NCI-H2107 (cell line): ENCODE measurements at places on chromosomes 3 and 15.

DNA sequence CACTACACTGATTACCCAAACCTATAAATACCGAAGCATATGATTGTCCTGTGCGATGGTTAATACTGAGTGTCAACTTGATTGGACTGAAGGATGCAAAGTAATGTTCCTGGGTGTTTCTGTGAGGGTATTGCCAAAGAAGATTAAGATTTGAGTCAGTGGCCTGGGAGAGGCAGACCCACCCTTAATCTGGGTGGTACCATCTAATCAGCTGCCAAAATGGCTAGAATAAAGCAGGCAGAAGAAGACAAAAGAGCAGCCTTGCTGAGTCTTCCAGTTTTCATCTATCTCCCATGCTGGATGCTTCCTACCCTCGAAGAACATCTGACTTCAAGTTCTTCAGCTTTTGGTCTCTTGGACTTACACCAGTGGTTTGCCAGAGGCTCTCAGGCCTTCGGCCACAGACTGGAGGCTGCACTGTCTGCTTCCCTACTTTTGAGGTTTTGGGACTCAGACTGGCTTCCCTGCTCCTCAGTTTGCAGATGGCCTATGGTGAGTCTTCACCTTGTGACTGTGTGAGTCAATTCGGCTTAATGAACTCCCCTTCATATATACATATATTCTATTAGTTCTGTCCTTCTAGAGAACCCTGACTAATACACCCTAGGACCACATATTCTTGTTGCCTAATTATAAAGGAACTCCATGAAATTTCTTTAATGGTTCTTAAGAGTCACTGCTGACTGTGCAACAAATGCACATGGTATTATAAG is 31.7 kb downstream of the CSNK1G1 start:
- DNase-seq = no peak

DNA sequence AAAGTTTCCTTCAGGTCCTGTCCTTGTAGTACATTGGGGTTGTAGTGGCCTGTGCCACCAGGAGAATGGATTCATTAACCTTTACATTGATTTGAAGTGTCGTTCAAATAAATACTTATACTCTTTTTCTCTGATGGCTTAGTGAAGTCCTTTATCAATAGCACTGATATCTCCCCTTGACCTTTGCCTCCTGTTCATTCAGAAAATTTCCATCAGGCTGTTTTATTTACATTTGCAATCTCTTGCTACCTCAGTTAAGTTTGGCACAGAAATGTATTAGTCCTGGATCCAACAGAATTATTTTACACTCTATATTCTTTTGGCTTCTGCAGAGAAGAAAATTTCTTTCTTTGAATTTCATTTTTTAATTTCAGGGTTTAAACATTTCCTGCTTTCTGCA is 497.0 kb downstream of the RBMS3 start:
- DNase-seq = no peak

DNA sequence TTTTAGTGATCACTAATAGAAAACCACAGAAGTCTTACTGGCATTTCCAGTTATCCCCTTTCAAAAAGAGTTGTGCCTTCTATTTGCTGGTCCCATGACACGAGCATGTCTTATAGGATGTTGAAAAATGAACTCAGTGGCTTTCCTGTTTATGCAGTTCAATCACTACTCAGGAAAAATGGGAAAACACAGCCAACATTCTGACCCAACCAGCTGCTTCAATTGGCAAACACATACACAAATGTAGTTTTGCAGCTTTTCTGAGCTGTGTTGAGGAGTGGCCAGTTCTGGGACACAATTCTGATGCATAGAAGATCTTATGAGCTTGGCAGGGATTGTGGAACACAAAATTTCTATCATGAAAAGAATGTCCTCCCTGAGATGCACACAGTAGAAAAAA is 40.3 kb downstream of the FSTL1 start:
- DNase-seq = no peak

DNA sequence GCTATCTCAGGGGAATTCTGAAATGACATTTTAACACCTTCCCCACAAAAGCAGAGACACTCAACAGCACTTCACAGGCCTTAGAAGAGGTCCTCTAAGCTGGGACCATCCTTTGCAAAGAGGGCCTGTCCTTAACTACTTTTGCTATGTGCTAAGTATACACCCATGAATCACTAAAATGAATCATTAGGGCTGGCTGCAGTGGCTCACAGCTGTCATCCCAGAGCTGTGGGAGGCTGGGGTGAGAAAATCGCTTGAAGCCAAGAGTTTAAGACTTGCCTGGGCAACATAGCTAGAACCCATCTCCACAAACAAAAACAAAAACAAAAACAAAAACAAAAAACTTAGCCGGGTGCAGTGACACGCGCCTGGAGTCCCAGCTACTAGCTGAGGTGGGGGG is 53.9 kb upstream of the MELTF start:
- DNase-seq = no peak

- no peak for DNase-seq
Measured at GRCh38 chr3:100730524-100730923, 21.2 kb downstream of the TFG start.

GRCh38 chr15:63513728-63514127 is 9.3 kb downstream of the USP3 start:
- DNase-seq = no peak

DNA sequence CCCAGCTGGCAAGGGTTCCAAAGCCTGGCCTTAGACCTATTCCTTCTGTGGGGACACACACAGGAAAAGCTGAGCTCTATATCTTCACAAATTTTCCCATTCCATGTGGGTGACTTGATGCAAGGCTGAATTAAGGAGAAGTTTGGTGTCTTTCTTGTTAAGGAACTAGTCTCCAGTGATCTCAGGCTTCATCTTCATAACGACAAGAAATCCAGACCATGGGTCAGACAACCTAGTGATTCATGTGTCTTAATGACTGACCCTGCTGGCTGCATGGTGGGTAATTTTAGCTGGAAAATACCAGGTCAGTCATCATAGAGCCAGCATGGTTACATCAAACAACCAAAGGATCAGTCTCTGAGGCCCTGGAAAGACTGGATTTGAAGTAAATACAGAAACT is 112.7 kb upstream of the SLC4A7 start:
- DNase-seq = no peak
